ENCODE measurements at places on chromosomes 12 and 14.

DNA sequence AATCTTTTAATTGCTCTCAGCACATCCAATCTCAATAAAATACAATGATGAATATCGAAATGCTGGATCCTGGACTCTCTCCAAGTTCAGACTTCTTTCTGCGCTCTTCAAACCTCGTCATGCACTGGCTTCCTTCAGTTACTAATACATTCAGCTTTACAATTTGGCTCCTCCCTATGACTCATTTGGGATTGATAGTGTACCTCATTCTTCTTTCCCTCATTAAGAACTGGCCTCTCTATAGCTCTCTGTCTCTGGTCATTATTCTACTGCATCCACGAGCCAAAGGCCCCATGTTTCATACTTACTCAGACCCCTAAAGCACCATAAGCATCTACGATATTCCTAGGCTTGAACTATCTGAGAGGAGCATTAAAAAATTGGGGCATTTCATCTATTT lies 4.9 kb downstream of the TSPAN8 start:
- DNase-seq, result no peak

DNA sequence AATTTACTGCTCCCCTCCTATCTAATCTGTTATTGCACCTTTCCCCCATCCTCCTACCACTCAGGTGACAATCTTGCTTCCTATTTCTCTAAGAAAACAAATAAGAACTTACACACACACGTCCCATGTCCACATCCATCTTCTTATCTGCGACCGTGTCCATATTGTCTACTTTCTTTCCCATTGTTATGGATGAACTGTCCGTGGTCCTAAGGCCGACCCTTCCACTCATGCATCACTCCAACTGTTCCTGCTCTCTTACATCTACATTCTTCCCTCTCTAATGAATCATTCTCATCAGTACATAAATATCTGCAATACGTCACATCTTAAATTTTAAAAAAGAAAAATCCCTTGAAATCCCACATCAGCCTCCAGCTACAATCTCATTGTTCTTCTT lies 30.0 kb downstream of the ZFYVE1 start:
- no peak for DNase-seq

DNA sequence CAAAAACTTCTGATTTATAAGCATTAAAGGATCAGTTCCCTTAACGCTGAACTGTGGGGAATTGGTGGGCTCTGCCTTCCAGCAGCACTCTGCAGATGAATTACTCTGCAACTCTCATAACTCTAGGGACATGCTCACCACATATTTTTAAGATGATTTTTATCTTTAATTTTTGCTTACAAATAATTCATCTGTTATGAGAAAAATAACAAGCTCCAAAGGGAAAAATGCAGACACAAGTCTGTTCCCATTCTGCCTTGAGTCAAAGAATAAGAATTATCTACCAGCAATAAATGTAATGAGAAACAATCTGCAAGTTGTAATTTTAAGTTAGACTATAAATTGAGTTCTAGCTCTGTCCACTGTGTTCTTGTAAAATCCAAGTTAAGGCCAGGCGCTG lies 133.1 kb upstream of the MDM1 start:
- DNase-seq, result no peak

DNA sequence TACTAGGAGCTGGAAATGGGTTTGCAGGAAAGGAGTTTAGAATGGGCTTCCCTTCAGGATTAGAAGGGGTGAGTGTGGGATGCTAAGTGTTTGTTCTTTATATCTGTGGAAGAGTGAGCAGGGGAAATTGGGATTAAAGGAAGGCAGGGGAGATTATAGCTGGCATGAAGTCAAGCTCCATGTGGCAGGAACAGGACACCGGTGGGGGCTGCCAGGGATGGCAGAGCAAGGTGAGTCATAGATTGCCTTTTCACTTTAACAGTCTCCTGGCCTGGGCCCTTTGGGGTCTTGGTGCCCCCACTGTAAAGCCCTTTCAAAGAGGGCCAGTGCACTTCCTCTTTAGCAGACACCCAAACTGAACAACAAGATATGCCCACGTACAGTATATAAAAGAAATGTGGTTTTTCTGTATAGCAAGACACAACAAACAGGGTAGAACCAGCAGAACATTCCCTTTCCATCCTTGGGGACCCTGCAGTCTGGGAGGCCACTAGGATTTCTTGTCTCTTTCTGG lies 23.1 kb upstream of the FBXO21 start:
- no peak for DNase-seq

GRCh38 chr12:118346895-118347294 lies 25.8 kb downstream of the TAOK3 start:
- DNase-seq, result no peak

GRCh38 chr14:97543221-97543620 lies 746.0 kb downstream of the VRK1 start:
- no peak for DNase-seq

- no peak for DNase-seq
Observed at GRCh38 chr14:91277546-91278382, 33.3 kb upstream of the GPR68 start.

GRCh38 chr14:64444984-64445845 lies 20.1 kb upstream of the AKAP5 start:
- DNase-seq, result no peak

- DNase-seq, result no peak
Observed at GRCh38 chr12:117850048-117850447, 118.7 kb downstream of the KSR2 start.

- DNase-seq, result no peak
Observed at GRCh38 chr12:124952801-124953200, 36.1 kb downstream of the DHX37 start.

- DNase-seq, result no peak
Observed at GRCh38 chr12:50612882-50613281, 108.1 kb downstream of the DIP2B start.

- DNase-seq, result no peak
Observed at GRCh38 chr14:94048691-94049624, 22.8 kb downstream of the OTUB2 start.

DNA sequence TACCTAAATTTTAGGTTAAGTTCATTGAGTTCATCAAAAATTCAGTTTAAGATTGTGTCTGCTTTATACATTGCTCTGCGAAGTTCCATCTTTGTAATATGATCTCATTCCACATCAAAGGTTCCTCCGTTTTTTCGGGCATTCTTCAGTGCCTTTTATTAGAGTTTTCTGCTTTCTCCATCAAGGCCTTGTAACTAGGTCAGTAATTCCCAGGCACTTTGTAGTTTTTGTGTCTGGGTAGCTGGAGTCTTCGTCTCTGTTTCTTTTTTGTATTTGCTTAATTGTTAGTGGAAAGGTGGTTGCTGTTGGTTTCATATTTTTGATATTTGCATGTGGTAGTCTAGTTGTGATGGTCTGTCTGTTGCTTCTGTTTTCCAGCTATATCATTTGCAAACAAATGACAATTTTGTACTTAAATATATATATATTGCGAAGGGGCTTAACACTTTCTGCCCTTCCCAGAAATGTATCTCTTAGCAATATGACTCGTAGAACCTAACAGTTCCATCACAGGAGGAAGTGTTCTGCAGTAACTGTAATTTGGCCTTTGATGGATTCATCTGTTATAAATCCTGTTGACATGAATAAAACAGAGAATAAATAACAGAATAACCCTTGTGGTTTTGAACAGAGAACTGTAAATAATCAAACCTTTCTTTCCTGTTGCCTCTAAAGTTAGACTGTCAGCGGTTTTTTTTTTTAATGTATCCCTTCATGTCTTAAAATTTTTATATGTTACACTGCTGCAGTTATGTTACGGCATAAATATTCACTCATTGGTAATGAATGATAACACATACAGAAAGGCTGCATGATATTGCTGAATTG lies 88.4 kb upstream of the DYNC1H1 start:
- DNase-seq, result no peak

Data from HS-5 (cell line).